Osteoblast (primary cell): ENCODE measurements at places on chromosomes 11 and 22. TPM values are rescaled to one million over a fixed set of nuclear protein-coding genes. Genes with fewer than 3 reads are reported as not detected.

- DNase-seq = no peak
Measured at GRCh38 chr11:91305402-91305801, 919.2 kb upstream of the FAT3 start.

- DNase-seq = no peak
Measured at GRCh38 chr22:47602732-47603131, 840.3 kb downstream of the TBC1D22A start.

GRCh38 chr11:24375931-24376330 lies 120.9 kb upstream of the LUZP2 start:
- DNase-seq = no peak

DNA sequence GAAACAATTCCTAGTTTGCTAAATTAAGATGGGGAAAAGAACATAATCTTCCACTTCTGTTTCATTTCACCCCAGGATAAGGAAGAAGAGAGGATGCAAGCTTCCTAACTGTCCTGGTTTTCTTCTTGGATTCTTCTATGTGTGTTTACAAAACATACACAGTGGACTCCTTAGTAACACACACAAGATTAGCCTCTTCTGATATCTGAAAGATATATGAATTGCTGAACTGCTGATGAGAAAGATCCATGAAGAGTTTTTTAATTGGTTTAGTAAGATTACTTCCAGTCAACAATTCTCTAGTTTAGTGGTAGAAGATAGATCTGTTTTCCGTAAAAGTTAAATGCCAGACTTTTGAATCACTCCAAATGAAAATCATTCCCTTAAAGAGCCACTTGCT lies 86.8 kb downstream of the WT1 start:
- DNase-seq = no peak

- DNase-seq = peak; percentile 98
Measured at GRCh38 chr11:46295312-46296058, 18.0 kb downstream of the CREB3L1 start.

DNA sequence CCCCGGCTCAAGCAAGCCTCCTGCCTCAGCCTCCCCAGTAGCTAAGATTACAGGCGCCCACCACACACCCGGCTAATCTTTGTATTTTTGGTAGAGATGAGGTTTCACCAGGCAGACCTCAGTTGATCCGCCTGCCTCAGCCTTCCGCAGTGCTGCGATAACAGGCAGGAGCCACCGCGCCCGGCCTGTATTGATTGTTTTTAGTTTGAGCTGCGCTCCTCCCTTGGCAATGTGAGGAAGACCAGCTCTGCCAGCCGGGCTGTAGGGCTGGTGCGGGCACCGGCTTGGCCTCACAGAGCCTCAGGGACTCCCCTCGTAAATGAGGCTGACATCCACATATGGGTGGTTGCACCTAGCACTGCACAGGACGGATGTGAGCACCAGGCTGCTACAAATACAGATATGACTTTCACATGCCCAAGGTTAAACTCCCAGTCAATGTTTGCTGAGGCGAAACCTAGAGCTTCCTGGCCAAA lies 7.5 kb upstream of the SLC2A11 start:
- DNase-seq = peak; percentile 80

DNA sequence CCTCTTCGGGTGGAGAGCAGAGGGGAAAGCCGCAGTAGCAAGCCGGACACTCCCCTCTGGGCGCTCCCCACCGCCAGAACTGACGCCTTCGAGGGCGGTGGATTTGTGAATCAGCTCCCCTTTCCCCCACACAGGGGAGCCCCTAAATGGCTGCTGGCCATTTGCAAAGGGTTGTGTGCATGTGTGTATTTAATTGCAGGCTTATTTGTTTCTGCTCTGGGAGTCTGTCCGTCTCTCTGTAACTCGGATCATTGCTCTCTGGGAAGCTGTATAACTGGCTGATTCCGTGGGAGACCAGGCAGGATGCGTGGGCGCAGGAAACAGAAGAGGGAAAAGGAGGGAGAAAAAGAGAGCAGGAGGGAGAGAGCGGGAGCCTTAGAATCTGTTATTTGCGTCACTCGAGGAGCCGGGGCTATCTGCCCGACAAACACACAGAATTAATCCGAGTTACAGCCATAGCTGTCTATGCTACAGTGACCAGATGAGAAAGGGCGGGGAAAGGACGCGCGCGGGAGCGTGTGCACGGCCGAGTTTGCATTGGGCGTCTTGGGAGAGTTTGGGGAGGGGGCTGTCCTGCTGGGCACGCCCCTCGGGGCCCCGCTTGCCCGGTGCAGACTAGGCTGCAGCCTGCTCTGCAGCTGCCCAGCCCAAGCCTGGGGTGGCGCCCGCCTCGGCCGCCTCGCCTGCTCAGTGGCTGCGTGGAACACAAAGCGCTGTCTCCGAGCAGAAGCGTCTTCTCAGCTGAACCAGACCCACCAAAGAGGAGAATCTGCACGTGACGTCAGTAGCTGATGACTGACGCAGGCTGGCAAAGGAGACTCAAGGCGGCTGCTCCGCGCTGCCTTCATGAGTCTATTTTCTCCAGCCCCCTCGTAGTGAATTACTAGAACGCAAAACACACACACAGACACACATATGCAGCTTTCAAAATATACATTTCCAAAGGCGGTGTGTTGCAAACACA lies 105.3 kb upstream of the HSD17B12 start:
- peak; percentile 91 for DNase-seq

GRCh38 chr22:28608546-28608945 lies 71.1 kb downstream of the TTC28 start:
- no peak for DNase-seq

DNA sequence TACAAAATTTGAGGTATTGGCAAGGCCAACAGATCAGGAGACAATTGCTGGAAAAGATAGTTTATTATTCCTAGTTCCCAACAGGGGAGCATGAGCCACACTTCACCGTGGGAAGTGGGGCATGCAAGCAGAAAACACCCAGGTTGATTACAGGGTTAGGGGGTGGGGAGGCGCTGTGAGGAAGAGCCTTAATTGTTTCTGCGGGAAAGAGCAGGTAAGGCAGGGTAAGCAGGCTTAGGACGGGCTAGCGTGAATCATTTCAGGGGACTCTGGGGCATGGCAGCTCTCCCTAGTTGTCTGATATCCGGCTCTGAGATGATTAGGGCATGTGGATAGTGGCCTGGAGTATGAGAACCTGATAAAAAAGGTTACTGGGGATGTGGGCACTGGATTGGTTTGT lies 20.7 kb upstream of the HTR3A start:
- no peak for DNase-seq

GRCh38 chr11:111514216-111515031 lies at the start of gene HOATZ:
Gene HOATZ (plus strand): TSS chr11:111514778. CDS start chr11:111514785, 7 bp downstream.
- peak; percentile 91 for DNase-seq

GRCh38 chr11:93481696-93482095 lies 61.5 kb downstream of the SMCO4 start:
- DNase-seq = no peak

DNA sequence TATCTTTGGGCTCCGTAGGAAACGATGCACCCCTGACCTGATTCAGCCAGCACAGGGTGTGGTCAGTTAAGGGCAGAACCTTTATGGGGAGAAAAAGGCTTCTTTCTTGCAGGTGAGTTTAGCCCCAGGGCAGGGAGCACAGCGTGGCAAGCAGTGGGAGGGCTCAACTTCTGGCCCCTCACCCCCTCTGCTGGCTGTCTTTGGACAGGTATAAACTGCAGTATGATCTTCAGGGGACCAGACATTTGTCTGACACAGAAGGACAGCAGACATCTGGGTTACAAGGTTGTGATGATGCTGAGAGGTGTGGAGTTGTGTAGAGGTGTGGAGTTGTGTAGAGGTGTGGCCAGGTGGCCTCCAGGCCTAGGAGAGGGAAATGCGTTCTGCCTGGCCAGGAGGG lies 324.0 kb upstream of the PLET1 start:
- DNase-seq = no peak

GRCh38 chr11:37115963-37116362 lies 517.9 kb upstream of the RAG2 start:
- no peak for DNase-seq

- DNase-seq = no peak
Measured at GRCh38 chr11:2724653-2725367, 25.0 kb upstream of the KCNQ1OT1 start.

DNA sequence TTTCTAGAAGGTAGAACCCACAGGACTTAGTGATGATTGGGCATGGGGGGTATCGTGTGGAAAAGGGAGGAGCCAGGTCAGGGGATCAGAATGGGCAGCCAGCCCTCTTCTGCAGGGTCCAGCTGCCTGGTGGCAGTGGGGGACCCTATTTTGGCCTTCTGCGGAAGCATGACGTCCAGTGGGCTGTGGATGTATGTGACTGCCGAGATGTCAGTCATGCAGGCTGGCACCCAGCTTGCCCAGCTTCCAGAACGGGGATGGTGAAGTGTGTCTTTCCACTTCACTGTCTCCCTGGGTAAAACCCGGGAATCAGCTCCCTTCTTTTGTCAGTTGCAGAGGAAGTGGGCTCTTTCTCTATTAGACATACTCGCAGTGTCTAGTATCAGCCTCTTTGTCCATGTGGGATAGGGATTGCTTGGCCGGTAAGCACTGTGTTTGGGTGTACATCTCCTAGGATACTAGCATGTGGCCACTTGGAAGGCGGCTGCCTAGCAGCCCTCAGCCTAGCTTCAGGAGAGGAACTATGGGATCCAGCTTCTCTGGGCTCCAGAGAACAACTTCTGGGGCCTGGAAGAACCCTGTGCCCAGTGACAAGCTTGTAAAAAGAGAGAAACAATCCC lies 51.4 kb downstream of the GRIK4 start:
- peak; percentile 88 for DNase-seq

GRCh38 chr11:64787526-64788320 lies 9.4 kb upstream of the SF1 start:
- peak; percentile 97 for DNase-seq

GRCh38 chr11:83711106-83711527 lies 424.9 kb upstream of the CCDC90B start:
- DNase-seq = no peak

DNA sequence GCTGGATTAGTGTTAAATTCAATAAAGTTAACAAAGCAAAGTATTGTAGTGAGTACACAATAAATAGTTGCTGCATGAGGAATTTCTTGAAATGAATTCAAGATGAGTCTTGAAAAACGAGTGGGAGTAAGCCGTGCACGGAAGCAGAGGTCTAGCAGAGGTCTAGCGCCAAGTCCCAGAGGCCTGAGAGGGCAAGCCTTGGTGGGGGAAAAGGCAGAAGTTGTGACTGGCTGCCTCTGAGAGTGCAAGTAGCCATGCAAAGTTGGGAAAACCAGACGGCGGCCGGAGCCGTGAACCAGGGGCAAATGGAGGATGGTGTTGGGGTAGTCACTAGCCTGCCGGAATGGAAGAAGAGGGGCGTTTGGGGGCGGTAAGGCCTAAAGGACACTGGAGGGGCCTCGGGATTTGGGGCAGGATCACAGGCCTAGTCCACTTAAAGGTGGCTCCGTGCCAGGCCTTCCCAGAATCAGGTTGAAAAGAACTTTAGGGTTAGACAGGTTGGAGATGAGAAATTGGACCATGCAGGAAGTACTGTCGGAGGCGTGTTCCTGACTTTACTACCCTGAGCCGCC lies 379 bp upstream of the SLC3A2 start:
- peak; percentile 95 for DNase-seq

DNA sequence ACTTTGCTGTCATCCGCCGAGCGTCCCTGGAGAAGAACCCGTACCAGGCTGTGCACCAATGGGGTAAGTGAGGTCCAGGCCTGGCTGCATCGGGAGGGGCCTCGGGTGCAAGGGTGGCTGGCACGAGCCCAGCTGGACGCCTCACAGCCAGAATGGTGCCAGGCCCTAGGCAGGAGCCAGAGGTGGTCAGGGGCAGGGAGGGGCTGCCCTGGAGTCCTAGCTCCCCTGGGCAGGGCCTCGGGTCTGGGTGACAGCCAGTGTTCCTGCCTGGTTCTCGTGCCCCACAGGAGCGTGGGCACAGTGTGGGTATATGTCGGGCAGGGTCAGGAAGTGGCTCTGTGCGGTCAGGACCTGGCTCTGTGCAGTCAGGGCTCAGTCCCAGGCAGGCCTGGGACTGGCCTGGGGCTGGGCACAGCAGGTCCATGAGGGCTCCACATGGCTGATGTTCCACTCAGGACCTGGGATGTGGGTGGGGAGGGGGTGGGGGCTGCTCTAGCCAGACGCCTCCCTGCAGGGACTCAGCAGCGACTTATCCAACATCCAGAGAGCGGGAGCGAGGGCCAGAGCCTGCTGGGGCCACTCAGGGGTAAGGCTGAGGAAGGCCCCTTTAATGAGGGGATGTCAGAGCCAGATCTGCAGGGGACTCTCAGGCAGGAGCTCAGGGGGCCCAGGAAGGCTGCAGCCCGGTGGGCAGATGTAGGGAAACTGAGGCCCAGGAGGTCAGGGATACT lies 1.2 kb downstream of the TSPAN32 start:
- DNase-seq = peak; percentile 73

DNA sequence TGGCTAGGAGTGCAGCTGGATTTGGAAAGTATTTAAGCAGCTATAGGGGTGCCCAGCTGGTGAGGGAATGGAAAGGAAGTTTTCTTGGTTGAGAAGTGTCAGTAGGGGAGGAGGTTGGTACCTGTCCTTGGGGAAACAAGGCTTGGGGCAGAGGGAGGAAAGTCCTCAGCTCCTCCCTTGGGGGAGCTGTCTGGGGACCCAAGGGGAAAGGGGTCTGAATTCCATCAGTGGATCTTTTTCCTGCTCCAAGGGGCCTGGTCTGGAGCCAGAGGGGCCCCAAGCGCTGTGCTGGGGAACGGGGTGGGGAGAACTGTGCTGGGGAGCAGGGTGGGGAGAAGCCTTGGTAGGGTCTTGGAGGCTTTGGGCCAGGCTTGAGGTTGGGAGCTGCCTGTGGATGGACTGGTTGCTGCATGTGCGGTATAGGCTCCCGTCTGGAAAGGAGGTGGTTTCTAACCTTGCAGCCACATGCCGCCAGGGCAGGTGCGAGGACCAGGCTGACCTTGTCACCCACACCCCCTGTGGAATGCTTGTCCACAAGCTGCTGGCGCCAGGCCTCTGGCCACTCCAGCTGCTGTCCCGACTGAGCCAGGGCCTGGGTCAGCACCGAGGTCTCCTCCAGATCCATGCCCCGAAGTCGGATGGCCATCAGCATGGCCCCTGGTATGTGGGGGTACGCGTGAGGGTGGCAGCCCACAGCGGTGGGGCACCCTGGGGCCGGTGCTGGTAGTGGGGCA lies 963 bp downstream of the TYMP start:
- DNase-seq = peak; percentile 87

- no peak for DNase-seq
Measured at GRCh38 chr11:94658888-94659287, 91.7 kb downstream of the PIWIL4 start.

The OR8D4 gene
- total RNA-seq = under 0.01 TPM in 2 replicates

The OR10A2 gene
- total RNA-seq = not detected in 2 replicates

The SCUBE1 gene
- 2.1 and 2.2 TPM in 2 replicates for total RNA-seq

The MUC5AC gene
- not detected in 2 replicates for total RNA-seq

The HEPN1 gene
- total RNA-seq = under 0.01 TPM in 1 of 2 replicates, not detected in the other

The FAM227A gene
- 2.9 and 3.3 TPM in 2 replicates for total RNA-seq

The POU2AF2 gene
- not detected in 2 replicates for total RNA-seq

The IL17REL gene
- not detected in 2 replicates for total RNA-seq

The CLTCL1 gene
- 28.6 and 29.7 TPM in 2 replicates for total RNA-seq
